CD14-positive monocyte (primary cell): ENCODE measurements at places on chromosomes 7 and 10.

DNA sequence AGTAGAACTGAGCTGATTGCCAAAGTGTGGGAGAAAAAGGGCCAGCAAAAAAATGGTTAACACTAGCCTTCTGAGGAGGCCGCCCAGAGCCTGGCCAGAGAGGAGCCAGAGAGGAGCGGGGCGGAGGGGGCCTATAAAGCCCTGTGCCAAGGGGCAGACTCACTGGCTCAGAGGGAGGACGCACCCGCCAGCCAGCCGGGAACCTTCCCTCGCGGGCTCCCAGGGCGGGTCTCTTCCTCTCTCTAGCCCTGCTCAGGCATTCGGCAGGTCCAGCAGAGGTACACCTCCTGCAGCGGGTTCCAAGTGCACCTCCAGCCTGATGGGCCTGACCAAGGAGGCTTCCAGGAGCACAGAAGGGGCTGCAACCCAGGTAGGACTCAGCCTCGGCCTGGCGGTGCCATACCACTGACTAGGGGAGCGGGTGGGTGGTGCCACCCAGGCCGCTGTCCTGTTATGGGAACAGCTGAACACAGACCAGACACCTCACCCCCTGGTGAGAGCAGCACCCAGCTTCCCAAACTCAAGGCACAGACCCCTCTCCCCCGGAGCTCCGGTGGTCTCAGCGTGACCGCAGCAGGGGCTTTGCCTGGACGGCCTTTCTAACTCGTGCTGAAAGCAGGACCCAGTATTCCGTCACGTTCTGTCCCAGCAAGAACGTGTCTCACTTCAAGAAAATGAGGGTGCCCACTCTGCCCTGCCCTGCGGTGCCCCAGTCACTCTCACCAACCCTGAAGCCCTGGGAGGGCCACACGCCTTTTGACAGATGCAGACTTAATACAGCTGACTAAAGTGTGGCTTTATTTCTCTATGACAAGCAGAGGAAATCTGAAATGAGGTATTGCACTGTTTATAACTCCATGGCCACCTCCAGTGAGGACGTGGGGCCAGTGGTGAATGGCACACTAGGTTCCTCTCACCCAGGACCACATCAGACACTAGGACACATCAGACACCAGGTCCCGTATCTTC is at the start of gene GPER1:
TSS of gene GPER1 (plus strand) at position 162 of the 969 bp plus-strand sequence. CDS start 3,616 bp downstream, outside the sequence.
- DNase-seq: no peak

DNA sequence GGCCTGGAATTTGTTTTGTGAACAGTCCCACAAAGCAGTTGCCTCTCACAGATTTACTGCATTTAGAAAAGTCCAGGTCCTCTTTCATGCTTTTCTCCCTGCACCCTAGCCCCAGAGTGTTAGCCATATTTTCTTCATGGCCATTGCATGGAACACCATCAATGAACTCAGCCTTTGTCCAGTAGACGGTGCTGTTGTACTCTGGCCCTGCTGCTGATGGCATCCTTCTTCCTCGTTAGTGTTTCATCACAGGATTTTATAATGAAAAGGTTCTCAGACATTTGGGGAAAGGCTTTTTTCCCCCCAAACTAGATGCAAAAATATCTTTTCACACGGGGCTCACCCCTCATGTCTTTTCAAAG is 93.0 kb upstream of the SLC25A13 start:
- no peak for DNase-seq

DNA sequence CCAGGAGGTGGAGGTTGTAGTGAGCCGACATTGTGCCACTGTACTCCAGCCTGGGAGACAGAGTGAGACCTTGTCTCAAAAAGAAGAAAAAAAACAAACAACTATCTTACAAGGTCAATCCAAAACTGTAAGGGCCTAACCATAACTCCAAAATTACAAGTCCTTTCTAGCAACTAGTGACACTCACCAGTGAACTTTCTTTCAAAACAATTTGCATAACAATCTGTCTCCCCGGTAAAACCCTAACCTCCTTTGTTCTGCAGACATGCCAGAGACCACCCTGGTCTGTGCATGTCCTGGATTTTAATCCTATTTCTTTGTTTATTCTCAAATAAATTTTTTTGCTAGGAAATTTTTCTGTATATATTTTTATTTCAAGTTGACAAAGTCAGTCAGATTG is 68.1 kb downstream of the EXOC6 start:
- DNase-seq: no peak

DNA sequence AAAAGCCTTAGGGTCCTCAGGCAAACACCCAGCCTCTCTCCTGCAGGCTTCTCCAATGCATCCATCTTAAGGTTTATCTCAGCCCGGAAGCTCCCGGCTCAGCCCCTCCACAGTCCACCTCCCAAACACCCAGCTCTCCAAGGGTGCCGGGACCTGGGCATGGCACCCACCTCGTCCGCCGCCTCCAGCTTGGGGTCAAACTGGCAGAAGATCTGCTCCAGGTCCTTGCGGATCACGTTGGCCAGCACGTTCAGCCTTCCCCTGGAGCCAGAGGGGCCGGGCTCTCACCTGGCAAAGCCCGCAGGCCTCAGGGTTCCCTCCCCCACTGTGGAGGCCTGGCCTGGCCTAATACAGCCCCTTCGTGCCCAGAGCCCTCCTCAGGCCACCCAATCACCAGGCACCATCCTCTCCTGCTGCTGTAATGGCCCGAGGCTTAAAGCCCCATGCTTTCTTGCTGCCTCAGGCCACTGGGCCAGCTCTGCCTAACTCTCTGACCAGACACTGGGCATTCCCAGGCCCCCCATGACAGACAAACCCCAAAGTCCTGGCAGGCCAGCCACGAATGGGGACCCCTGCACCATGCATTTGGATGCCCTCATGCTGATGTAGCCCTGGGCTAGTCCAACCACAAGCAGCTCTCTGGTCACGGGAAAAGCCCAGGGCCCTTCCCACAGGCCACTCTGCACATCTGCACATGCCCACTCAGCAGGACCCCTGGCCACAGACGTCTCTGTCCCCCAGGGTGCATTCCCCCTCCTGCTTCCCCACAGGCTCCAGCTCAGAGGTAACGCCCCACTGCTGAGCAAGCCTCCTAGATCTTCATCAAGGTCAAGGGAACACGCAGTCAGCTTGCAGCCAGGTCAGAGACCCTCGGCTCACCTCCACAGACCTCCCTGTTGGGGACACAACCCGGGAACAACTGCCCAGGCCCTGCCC is 12.3 kb downstream of the OGDHL start:
- no peak for DNase-seq

DNA sequence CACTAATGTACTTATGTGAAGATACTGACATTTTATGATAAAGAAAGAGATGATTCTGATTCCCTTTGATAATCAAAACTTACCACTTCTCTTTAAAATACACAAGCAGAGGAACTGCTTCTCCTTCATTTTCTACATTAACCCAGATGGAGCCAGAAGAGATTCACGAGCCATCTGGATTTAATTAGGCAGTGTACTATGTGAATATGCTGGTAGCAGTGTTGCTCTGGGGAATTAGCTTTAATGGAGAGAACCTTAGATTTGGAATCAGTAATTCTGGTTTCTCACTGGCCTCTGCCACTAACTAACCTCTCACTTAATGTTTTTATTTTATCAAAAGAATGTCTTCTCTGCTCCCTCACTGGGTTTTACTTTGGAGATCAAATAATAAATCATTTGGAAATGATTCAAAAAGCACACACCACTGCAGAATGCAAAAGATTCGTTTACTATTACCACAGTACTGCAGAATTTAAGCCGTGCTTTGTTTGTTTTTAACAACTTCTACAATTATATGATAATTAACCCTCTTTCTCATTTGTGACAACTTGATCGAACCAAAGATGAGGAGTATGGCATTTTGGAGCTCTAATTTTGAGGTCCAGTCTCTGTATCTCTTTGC is 77.5 kb upstream of the PHYHIPL start:
- no peak for DNase-seq

DNA sequence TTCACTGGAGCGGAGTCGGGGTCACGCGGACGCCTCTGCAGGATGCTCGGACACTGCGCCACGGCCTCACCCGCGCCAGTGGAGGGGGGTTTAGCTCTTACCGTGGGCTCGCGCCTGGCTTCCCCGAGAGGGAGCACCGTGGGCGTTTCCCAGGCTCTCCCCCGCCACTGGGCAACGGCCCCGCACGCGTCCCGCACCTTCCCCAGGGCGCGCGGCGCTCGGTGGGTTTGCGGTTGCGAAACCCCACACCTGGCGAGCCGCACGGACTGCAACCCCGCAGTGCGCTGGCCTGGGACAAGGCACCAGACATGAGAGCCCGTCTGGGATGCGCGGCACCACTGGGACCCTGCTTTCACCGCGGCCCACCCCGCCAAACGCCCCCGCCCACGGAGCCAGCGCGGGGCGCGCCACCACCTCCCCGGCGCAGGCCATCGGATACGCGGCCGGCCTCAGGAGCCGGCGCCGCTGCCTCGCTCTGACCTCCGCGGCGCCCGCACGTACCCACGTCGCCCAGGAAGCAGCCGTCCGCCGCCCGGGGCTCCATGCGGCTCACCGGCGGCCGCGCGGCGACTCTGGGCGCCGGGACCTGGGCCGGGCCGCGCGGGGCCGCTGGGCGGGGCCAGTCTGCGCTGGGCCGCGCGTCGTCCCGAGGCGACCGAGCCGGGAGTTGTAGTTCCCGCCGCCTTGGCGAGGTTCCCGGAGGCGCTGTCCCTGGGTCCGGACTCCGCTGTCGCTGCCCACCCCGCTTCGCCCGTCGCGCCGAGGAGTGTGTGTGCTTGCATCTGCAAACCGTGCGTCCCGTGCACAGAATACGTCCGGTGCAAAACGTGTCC is at the start of gene ASB13:
TSS of gene ASB13 (minus strand) at position 588 of the 833 bp plus-strand sequence. CDS start at position 544, 44 bp downstream.
- DNase-seq: peak; percentile 46

DNA sequence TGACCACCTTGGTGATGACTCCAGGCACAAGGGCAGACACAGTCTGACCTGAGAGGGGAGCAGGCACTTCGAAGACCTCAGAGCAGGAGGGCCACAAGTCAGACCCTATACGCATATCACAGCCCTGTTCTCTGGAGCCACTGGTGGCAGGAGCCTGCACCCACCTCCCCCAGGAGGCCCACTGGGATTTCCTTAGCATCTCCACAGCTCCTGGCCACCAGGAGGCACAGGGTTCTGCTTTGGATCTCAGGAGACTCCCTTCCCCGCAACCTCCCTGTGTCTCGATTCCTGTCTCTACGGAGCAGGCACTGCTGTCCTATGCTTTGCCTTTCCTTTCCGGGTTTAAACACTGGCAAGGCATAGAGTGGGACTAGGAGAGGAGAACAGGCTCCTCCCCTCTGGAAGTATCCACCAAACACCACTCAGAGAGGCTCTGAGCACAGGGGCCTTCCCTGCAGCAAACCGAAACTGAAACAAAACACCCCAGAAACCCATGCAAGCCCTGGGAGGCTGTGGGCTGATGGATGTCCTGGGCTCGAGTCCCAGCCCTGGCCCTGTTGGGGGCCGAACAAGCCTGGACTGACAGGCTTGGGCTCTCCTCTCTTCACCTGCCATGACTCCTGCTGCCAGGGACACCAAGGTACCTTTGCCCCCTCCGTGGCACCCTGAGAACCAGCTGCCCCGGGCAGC is 166.3 kb downstream of the NEURL1 start:
- DNase-seq: peak; percentile 51

DNA sequence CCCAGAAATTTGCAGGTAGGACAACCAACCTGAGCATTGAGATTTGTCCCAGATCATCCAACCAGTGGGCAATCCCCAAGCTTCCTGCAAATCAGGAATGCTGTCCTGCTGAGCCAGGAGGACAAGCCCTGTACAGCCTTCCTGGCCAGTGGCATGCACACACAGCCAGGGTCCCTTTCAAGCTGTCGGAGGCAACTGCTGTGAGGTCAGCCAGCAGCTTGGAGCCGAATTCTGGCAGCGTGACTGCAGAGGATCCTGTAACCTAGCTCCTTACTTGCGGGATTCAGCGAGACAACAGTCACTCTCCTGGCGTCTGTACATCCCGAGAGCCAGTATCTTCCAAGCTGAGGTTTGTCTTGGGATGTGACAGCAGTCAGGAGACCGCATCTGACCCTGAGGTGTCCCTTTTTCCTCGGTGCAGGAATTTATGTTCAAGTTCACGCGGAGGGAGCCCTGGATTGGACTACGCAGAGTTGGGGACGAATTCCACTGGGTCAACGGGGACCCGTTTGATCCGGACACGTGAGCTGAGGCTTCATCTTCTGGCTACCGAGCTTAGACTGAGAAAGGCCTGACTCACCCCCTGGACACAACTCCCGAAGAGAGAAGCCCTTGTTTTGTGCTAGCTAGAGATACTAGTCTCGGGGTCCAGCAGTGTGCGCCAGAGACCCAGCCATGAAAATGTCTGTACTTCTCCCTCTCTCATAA is 18.3 kb downstream of the CLEC2L start:
- DNase-seq: no peak

DNA sequence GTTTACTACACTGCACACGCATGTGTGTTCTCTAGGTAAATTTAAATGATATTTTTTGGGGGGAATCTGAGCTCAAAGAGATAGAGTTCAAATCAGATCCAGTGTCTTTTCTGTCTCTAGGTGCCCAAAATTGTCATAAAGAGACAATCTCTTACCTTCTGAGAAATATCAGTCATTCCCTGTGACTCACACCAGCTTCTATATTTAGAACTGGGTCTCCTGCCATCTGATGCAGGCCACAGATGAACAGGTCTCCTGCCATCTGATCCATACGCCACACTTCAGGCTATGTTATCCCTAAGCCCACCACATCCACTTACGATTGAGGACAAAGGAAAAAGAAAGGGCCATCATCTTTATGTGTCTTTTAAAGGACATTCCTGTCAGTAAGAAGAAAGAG is 136.3 kb upstream of the LAMB4 start:
- DNase-seq: no peak

- DNase-seq: no peak
Observed at GRCh38 chr7:108004220-108005142, 1.5 kb upstream of the LAMB1 start.

DNA sequence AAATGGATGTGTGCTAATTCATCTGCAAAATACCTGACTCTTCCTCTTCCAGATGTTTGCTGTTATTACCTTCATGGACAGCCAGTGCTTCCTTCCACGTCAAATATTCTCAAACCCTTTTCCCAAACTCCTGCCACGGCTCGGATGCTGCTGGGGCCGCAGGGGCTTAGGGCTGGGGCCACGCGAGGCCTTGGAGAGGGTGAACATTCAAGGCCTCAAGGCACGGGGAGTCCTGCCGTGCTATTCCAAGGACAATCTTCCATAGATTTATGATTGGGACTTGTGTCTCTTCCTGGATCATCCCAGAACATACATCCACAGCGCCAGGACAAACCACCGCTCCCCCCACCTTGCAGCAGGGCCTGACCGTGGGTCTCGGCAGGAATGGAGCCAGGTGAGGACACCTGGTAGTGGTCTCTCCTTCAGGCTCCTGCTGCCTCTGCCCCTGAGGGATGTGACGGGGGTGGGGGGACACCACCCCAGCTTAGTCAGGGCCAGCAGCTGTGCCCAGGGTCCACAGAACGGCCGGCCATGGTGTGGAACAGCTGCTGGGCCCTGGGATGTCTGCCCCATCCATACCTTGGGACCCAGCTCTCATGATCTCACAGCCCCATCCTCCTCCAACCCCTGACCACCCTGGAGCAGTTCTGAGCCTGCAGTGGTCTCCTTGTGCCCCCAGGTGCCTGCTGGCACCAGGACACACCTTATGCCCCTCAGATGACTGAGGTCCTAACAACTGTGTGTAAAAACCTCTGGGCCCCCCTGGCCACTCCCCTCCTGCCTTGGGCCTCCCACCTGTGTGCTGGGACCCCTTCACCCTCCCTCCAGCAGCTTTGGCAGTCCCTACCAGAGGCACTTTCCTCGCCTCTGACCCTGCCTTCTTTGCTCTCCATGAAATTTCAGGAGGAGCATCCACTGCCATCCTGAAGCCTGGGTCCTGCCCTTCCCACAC is 16.7 kb downstream of the VIPR2 start:
- no peak for DNase-seq
